ENCODE measurements at places on chromosomes 11 and 22.

- H3K4me1 ChIP-seq = peaks cover 4% of the 10 kb centered on the region
- H3K27ac ChIP-seq = peak within 1 kb of the TSS; percentile 47
- H3K36me3 ChIP-seq = no peaks in the 10 kb centered on the region
- peak within 1 kb of the TSS; percentile 94 for H3K4me3 ChIP-seq
- peak; percentile 70 for DNase-seq
These were observed at the start of gene ZFTA for GRCh38 chr11:63768237-63769041. ZFTA (minus strand) TSS chr11:63768775; CDS start chr11:63768622, 153 bp downstream.

DNA sequence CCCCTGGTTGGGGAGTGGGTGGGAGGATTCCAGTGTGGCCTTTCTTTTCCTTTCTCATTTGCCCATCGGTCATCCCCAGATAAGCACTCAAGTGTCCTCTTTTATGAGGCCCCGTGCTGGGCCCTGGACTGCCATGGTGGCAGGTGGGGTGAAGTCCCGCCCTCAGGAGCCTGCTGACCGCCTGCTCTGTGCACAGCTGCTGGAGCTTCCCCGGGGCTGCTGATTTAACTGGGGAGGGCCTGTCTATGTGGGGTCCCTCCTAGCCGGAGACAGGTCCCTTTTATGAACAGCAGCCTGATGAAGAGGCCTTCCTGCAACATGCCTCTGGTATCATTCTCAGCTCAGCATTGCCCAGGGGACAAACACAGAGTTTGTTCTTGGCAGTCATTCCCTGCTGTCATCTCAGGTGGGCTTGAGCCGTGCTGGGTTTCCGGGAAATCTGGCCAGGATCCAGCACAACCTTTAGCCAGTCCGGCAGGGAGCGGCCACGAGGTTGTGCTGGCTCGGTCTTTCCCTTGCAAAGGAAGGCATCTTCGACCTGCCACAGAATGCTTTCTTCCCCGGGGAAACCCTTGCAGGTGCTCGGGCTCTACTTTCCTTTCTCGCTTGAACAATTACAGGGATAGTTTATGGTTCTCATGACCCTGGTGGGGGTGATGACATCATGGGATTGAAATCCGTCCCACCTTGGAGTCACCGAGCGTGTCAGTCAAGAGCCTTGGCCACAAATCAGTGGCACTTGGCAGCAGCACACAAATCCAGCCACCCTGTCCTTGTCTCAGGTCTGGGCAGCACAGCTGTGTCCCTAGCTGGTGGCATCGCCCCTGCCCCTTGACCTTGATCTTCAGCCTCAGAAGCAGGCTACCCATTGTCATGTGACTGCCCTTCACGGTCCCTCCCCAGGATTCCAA lies 20.1 kb downstream of the ST14 start:
- no peak overlapping the region for H3K4me3 ChIP-seq
- no peak overlapping the region for H3K27ac ChIP-seq
- H3K27me3 ChIP-seq = no peaks in the 10 kb centered on the region
- no peaks in the 10 kb centered on the region for H3K36me3 ChIP-seq
- DNase-seq = no peak
- peaks cover 39% of the 10 kb centered on the region for H3K4me1 ChIP-seq

DNA sequence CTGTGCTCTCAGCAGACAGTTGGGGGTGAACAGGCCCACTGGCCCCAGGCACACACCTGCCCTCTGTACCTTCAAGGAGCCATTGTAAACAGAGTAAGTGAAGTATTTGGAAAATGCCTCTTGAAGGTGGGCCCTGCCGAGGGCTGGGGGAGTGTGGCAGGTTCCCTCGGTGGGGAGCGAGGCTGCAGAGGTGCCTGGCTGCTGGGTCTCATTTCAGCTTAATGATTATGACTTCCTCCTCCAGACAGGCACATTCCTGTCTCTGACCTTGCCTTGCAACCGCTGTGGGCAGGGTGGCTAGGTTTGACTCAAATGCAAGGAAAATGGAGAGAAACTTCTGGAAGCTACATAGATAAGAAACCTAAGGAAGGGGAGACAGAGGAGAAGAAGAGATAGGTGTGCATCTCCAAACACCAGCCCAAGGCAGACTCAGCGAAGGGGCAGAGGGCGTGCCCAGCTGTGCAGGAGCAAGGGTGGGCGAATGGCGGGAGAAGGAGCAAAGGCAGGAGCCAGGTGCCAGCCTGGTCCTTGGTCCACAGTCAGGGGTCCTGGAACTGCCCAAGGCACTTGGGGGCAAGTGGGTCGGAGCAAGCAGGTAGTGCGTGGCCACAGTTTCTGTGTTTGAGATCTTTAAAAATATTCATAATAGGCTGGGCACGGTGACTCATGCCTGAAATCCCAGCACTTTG lies 14.0 kb downstream of the GRAMD4 start:
- no peaks in the 10 kb centered on the region for H3K27me3 ChIP-seq
- DNase-seq = no peak
- H3K4me1 ChIP-seq = no peaks in the 10 kb centered on the region
- no peak overlapping the region for H3K27ac ChIP-seq

GRCh38 chr22:47780281-47780875 lies 1017.9 kb downstream of the TBC1D22A start:
- H3K27ac ChIP-seq = no peak overlapping the region
- no peaks in the 10 kb centered on the region for H3K27me3 ChIP-seq
- DNase-seq = no peak
- no peaks in the 10 kb centered on the region for H3K36me3 ChIP-seq

DNA sequence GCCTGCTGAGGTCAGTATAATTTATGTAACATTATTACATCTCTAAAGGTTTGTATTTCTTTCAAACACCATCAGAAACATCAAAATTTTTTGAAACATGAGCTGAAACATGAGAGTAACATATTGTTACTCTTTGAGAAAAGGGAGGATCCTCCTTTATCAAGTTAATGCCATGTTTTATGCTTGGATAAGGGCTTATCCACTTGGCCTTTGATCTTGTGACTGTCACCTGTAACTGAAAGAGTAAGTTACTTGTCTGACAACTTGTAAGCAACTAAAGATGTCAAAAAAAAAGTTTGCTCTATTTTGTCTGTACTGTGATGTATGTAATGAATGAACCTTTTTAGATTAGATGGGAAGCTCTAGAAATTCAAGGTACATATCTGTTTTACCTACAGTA lies 59.6 kb downstream of the FAR1 start:
- no peak overlapping the region for H3K27ac ChIP-seq
- no peak for DNase-seq
- no peaks in the 10 kb centered on the region for H3K4me1 ChIP-seq
- no peak overlapping the region for H3K4me3 ChIP-seq
- peaks cover 69% of the 10 kb centered on the region for H3K36me3 ChIP-seq
- H3K27me3 ChIP-seq = no peaks in the 10 kb centered on the region

DNA sequence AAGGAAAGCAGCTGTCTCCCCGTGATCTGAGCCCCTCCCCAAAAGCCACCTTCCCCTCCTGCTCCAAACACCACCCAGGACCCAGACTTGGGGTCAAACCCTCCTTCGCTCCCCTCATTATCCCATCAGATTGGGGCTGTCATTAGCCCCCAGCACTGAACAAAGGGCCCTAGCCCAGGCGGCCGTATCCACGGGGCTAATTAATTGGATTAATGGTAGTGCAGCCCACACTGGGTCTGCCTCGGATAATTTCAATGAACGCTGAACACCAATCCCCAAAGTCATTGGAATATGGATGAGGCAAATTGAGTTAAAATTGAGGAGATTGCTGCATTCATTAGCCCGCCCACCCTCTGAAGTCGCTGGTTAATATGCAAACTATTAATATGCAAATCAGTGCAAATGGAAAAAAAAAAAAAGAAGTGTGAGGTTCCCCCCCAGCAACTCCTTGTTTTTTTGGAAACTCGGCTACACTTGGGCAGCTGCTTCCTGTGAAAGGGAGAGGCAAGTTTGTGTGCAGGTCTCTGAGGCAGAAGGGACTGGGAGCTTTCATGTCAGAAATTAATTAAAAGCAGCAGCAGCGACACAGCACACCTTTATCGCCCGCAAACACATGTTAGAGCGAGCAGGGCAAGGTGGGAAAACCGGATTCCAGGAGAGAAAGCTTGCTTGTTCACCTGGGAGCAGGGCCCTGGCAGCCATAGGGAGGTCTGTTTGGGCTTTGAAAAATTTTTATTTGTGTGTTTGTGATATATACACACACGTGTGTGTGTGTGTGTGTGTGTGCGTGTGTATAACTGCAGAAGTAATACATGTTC lies 517.8 kb downstream of the MIAT start:
- H3K27ac ChIP-seq = no peak overlapping the region
- no peaks in the 10 kb centered on the region for H3K27me3 ChIP-seq
- no peak for DNase-seq
- no peak overlapping the region for H3K4me3 ChIP-seq
- no peaks in the 10 kb centered on the region for H3K36me3 ChIP-seq
